A549 treated with DMSO at 1 μM for 4 hours (cell line): ENCODE measurements at places on chromosomes 3 and 15. TPM values are rescaled to one million over a fixed set of nuclear protein-coding genes. Genes with fewer than 3 reads are reported as not detected.

DNAH12 gene
- 0.07 to 0.12 TPM (median 0.09 TPM) in 4 of 5 replicates, not detected in the other for total RNA-seq

PLS1 gene
- total RNA-seq: 10.9 to 17.6 TPM (median 14.9 TPM) in 5 replicates

ACKR4 gene
- total RNA-seq: 0.03 TPM in 1 of 5 replicates, not detected in the others

GLDN gene
- 0.01 to 0.18 TPM (median 0.05 TPM) in 3 of 5 replicates, not detected in the others for total RNA-seq

SEMA6D gene
- total RNA-seq: not detected in 5 replicates

ZBTB11 gene
- 9.1 to 12.2 TPM (median 10.9 TPM) in 5 replicates for total RNA-seq
